ENCODE measurements at places on chromosomes 11 and 22.
A peak's percentile ranks its signal among the peaks of the same experiment; 100 is the strongest.

DNA sequence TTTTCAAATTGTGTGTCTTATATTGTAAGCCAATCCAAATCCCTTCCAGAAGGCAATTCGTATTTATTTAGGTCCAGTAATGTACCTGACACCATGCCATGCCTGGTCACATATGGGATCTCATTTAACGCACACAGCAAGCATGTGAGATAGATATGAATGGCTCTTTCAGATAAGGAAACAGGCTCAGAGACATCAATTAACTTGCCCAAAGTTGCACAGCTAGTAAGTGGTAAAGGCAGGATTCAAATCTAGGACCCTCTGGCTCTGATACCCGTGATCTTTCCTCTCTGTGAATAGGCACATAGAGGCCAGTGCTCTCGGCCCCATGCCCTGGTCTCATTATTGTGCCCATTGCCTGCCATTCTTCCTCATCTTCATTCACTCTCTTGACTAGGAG is 34.3 kb downstream of the KCNJ4 start:
- DNase-seq: no peak
- no peaks in the 10 kb centered on the region for H3K4me1 ChIP-seq

GRCh38 chr11:78067704-78068103 is 4.0 kb downstream of the THRSP start:
- peaks cover 6% of the 10 kb centered on the region for H3K36me3 ChIP-seq
- H3K27ac ChIP-seq: no peak overlapping the region
- H3K4me3 ChIP-seq: no peak overlapping the region
- DNase-seq: no peak
- H3K4me1 ChIP-seq: no peaks in the 10 kb centered on the region

DNA sequence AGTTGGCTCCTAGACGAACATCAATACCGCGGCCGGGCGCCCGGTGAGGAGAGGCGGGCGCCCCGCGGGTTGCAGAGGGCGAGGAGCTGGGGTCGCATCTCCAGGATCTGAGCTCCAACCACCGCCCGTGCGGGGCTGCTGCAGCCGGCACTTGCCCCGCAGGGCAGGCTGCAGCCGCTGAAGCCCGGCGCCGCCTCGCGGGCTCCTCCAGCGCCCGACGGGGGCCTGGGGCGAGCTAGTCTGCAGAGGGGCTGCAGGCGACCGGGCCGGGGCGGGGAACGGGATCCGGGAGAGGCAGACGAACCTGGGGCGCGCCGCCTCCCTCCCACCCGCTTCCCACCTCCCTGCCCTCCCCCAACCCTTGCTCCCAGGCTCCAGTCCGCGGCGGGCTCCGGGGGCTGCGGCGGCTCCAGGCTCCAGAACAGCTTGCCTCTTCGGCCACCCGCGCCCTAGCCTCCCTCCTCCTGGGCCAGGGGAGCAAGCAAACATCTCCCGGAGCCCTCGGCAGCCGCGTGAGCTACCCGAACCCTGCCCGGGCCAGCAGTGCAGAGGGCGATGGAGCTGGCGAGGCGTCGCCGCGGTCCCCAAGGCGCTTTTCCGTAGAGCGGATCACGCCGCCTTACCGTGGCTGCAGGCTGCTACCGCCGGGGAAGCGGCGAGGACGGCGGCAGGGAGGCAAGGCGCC is 802 bp downstream of the TENM4 start:
- H3K27me3 ChIP-seq: no peaks in the 10 kb centered on the region
- peak overlapping the region; percentile 83 for H3K4me3 ChIP-seq
- DNase-seq: no peak
- peak overlapping the region; percentile 91 for H3K27ac ChIP-seq

DNA sequence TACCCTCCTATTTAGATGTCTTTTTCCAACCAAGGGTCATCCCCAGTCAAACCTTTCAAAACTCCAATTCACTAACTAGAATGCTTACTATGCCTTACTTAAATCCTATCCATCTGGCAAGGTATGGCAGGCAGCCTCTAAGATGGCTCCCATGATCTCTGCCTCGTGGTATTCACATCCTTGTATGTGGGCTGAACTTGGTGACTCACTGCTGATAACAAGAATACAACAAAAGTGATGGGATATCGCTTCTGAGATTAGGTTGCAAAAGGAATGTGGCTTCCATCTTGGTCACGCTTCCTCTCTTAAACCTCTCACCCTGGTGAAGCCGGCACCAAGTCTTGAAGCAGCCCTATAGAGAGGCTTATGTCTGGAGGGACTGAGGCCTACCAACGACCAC is 29.6 kb upstream of the UPB1 start:
- no peak overlapping the region for H3K27ac ChIP-seq
- no peak overlapping the region for H3K4me3 ChIP-seq
- no peaks in the 10 kb centered on the region for H3K27me3 ChIP-seq
- no peaks in the 10 kb centered on the region for H3K36me3 ChIP-seq

- no peaks in the 10 kb centered on the region for H3K36me3 ChIP-seq
- H3K27me3 ChIP-seq: no peaks in the 10 kb centered on the region
- peaks cover 11% of the 10 kb centered on the region for H3K4me1 ChIP-seq
Measured at GRCh38 chr22:20919718-20920117, 2.5 kb downstream of the CRKL start.

DNA sequence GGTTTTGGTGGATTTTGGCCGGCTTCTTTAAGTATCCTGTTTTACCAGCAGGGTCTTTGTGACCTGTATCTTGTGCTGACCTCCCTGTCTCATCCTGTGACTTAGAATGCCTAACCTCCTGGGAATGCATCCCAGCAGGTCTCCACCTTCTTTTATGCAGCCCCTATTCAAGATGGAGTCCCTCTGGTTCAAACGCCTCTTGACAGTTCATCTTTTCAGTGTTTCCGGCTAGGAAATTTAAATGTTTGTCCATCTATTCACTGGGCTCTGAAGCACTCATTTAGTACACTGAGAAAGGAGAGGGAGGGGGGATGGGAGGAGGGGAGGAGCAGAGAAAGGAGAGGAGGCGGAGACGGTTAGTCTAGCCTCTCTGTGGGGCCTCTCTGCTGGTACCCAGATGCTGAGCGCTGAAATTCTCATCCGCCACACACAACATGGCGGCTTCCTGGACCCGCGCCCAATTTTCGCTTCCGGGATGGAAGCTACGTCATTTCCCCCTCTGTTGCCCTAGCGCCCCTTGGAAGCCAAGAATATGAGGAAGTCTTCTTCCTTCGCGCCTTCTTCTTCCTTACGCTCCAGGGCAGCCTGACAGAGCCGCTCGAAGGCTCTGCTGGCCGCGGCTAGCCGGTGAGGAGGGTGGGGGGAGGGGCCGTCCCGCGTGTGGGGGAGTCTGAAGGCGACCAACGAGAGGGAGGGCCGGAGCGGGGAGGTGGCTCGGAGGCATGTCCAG is 69.0 kb upstream of the SYT13 start:
- H3K4me3 ChIP-seq: peak overlapping the region; percentile 49
- peaks cover 2% of the 10 kb centered on the region for H3K27me3 ChIP-seq
- H3K36me3 ChIP-seq: no peaks in the 10 kb centered on the region
- DNase-seq: peak; percentile 80
- no peaks in the 10 kb centered on the region for H3K4me1 ChIP-seq
